ENCODE measurements at places on chromosomes 2 and 18.

GRCh38 chr2:160221391-160222276 lies 21.6 kb upstream of the ITGB6 start:
- DNase-seq = no peak

DNA sequence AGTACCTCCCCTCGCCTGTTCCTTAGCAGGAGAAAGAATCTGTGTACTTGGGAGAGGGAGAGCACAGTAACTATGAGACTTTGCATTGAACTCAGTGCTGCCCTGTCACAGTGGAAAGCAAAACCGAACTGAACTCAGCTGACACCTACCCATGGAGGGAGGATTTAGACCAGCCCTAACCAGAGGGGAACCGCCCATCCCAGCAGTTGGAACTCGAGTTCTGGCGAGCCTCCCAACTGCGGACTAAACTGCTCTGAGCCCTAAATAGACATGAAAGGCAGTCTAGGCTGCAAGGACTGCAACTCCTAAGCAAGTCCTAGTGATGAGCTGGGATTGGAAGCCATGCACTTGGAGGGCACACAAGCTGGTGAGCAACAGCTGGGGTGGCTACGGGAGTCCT lies 110.4 kb downstream of the GRB14 start:
- DNase-seq = no peak

DNA sequence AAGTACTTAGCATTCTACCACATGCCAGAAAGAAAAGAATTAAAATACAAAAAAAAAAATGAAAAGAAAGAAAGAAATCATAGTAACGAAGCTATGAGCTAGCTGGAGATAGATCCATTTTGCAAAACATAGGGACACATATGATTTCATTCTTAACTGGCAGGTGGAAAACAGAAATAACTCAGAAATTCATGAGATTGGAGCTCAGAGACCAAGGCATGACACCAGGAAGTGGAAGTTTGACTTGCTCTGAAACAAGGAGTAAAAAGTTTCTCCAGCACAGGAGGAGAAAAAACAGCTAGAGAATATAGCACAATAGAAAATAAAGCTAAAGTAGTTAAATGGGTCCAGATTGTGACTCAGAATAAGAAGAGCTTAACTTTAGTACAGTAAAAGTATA lies 278.1 kb downstream of the ZEB2 start:
- no peak for DNase-seq

DNA sequence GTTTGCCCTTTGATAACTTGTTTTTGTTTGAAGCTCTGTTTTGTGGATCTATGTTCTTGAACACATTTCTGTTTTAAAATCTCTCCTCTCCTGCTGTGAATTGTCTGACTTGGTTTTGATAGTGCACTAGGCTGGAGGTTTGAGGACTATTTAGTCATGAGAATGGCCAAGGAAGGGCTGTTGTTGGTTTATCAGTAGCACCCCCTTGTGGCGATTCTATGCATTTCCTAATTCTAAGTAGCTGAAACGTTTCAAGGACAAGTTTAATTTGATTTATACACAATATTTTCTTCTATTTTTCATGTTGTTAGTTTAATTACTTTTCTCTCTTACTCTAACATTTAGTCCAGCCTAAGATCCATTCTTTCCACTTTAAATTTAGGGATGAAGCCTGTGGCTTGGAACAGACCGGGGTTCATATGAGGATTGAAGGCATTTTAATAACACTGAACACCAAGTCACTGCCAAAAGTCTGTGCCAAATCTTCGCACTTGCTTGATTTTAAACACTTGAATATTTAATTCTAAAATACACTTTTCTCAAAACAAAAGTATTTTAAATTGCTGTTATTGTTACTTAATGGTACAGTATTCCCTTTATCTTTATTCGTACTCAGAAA lies 166.0 kb downstream of the SOCS6 start:
- peak; percentile 36 for DNase-seq

DNA sequence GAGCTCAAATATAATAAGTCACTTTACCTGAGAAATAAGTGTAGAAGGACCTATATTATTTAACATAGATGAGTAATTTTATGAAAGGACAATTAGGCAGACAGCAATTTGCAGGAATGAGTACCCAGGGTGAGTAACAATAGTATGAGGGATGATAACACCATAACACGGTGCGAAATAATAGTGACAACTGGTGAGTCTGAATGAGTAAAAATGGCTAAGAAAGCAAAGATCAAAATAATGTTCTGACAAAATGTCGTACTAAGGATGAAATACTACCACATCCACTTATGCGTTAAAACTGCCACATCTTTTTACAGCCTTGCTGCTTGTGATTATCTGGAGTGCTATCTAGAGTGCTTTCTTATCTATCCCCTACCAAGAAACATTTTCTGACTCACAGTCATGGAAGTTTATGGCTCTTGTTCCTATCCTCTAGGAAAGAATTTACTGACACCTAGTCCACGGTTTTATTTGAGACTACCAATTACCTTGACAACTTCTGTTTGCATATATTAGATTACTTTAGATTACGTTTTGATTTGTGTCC lies 929.7 kb downstream of the LRP1B start:
- DNase-seq = no peak

DNA sequence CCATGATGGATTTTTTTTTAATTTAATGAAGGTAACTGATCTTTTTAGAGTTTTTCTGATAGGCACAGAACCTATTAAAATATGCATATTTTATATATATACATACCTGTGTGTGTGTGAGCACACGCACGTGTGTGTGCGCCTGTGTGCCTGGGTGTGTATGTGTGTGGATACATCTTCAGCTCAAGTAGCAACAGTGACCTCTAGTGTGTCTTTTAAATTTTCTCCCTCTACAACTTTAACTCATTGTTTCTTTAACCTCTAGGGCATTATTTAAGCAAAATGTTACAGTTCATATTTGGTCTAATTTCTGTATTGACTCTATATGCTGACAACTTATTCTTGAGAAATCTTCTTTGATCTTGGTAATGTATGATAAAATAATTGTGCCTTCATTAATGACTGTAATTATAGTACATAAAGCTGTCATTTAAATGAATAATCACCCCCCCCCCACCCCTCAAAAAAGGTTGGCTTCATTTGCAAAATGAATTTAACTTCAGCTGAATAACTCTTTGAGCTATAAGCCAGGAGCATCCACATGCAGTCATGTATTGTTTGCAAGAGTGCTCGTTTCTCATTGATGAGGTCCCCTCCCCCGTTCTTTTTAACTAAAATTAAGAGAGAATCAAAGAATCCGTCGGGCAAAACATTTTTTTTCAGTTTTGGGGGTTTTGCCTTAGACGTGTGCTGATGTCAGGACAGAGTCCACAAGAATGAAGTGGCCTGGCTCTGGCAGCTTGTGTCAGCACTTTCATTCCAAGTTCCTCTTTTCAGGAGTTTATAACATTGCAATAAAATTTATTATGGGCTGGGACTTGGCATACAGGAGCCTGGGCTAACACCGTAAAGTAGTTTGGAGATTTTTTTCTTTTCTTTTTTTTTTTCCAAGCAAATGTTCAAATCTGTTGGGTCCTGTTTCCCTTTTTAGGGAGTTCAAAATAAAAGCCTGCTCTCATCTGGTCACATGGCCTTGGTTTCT lies 80.0 kb downstream of the ETAA1 start:
- DNase-seq = peak; percentile 26

GRCh38 chr2:232770207-232770606 lies 6.2 kb downstream of the KCNJ13 start:
- no peak for DNase-seq

DNA sequence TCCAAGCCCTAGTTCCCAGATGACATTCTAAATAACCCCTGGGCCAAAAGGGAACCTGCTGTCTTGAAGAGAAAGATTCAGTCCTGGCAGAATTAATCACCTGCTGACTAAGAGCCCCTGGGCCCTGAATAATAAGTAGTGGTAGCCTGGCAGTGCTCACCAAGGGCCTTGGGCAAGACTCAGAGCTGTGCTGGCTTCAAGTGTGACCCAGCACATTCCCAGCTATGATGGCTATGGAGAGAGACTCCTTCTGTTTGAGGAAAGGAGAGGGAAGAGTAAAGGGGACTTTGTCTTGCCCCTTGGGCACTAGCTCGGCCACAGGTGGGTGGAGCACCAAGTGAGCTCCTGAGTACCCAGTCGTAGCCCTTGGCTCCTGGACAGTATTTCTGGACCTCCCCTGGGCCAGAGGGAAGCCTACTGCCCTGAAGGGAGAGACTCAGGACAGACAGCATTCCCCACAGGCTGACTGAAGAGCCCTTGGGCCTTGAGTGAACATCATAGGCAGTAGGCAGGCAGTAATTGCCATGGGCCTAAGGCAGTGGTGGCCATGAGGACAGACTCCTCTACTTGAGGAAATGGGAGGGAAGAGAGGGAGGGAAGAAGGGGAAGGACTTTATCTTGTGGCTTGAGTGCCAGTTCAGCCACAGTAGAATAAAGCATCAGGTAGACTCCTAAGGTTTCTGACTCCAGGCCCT lies 40.0 kb upstream of the INPP4A start:
- no peak for DNase-seq

DNA sequence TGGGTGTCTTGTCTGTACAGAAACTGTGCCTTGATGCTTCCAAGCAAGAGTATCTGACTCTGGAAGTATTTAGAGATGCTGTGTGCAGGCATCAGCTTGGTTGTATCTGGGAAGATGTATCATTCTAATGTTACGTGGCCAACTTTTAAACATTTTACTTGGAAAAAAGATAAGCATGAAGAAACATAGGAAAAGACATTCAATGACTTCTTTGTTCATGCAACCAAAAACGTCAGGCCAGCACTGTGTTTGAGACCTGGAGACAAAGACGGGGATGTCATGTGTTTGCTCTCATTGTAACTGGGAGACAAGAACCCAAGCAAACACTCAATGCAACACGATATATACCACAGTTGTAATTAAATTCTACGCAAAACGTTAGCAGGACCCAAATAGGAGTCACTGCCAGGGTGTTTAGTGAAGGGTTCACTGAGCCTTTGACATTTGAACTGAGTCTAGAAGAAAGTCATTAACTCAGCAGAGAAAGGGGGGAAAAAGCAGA lies 8.9 kb upstream of the SESTD1 start:
- no peak for DNase-seq

GRCh38 chr2:1024981-1025380 lies 74.3 kb downstream of the SNTG2 start:
- no peak for DNase-seq

DNA sequence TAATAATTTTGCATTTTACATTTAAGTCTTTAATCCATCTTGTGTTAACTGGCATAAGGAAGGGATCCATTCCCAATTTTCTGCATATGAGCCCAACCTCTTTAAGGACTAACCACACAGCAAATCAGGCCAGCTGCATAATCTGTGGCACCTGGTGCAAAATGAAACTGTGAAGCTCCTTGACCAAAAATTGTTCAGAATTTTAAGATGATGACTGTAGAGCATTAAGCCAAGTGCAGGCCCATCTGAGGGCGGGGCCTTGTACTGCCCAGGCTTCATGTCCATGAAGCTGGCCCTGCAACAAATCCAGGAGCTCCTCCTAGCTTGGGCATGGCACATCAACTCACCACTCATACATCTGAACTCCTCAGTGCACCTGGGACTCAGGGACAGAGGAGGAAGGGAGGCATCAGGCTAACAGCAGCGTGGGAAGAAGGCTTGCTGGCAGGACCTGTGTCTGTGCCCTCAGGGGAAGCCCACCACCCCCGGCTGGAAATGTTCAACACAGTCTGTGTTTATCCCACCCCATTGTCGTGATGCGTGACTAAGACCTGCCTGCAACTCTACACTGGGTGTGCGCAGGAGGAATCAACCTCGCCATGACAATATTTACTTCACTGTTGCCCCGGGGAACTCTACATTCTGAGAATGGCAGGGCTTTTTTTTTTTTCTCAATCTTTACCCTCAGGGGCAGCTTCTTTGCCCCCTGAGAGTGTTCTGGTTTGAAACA lies 128.9 kb upstream of the SIX2 start:
- DNase-seq = no peak

DNA sequence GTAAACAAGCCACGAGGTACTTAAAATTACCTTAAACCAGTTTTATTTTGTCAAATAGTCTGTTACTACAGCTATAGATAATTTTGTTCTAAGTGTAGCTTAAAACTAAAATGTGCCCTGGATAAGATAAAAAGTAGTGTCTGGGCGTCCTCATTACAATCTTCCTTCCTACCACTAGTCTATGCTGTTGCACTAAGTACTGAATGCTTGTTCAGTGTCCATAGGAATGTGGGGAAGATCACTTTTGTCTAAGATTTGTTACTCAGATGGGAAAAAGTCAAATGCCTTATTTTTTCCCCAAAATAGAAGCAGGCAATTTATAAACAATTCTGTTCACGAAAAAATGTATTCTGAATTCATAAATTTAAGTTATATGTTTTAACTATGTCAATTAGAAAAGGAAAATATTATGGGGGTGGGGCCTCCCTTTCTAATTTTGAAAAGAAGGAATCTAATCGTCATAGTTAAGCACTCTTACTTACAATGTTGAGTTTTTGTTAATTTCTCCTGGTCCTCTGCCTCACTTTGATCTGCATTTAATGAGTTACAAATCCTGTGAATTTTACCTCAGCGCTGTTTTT lies 140.4 kb upstream of the VRK2 start:
- DNase-seq = peak; percentile 17

GRCh38 chr2:29816651-29817050 lies 104.7 kb downstream of the ALK start:
- no peak for DNase-seq

Measured in pulmonary artery endothelial cell (primary cell).